Right ventricle myocardium inferior (tissue), 1 donor: ENCODE measurements at places on chromosomes 5 and 9.

DNA sequence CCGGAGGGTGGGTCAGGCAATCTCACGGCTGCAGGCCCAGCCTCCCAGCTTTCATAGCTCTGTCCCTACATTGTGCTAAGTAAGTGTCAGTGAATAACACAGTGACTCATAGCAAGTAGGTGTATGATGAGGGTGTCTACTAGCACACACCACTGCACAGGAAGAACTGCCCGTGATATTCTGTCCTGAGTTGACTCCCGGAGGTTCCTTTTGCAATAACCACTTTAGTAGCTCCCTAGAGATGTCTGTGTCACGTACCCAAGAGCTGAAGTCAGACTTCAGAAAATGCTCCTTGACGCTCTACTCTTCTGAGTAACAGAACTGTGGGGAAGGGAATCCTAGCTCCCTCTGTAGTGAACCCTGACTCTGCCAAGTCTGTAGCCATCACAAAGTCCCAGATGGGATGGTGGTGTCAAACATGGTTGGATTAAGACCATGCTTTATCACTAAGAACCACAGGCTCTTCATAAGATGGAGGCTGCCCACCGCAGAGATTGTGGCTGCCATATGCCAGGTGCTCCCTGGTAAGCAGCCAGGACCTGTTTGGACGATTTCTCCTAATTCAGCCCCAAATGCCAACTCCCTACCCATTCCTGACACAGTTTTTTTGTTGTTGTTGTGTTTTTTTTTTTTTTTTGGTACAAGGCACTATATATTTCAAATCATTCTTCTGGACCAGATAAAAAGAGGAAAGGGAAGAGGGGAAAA is 352.6 kb upstream of the PANK3 start:
- DNase-seq: no peak

- DNase-seq: peak; percentile 67
Measured at GRCh38 chr5:14118551-14119320, 24.4 kb upstream of the TRIO start.

DNA sequence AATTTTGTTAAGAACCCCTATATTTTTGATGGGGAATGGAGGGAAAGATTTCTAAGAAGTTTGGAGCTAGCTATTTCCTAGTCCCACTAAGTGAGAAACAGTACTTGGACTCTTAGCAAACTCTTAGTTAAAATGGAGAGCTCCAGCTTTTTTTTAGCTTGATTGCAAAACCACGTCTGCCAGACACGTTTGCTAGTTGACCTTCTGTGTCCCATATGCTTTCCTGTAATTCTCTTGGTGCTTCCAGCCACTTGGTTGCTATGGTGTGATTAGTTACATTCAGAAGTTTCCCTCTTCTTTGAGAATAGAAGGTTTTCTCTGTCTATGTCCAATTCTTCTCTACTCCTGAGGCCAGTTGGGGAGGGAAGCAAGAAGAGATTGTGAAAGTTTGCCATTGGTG is 417.0 kb upstream of the TLE4 start:
- no peak for DNase-seq

- DNase-seq: no peak
Measured at GRCh38 chr5:80865551-80865950, 94.6 kb upstream of the RASGRF2 start.

DNA sequence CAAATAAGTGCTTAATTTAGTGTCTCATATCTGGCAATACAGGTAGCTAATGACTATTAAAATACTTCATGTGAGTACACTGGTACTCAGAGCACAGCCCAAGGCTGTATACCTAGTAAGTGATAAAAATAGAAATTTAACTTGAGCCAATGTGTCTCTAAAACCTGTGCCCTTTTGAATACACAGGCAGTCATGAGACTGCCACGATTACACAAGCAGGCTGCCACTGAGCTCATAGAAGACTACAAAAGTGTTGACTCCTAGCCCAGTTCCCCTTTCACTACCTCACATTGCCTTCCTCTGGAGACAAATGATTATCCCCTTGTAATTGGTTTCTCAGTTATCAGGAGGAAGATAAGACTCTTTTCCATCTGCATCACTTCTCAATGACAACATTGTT is 66.3 kb upstream of the PAPPA start:
- peak; percentile 51 for DNase-seq

- DNase-seq: no peak
Measured at GRCh38 chr5:153555420-153556114, 65.1 kb downstream of the GRIA1 start.

DNA sequence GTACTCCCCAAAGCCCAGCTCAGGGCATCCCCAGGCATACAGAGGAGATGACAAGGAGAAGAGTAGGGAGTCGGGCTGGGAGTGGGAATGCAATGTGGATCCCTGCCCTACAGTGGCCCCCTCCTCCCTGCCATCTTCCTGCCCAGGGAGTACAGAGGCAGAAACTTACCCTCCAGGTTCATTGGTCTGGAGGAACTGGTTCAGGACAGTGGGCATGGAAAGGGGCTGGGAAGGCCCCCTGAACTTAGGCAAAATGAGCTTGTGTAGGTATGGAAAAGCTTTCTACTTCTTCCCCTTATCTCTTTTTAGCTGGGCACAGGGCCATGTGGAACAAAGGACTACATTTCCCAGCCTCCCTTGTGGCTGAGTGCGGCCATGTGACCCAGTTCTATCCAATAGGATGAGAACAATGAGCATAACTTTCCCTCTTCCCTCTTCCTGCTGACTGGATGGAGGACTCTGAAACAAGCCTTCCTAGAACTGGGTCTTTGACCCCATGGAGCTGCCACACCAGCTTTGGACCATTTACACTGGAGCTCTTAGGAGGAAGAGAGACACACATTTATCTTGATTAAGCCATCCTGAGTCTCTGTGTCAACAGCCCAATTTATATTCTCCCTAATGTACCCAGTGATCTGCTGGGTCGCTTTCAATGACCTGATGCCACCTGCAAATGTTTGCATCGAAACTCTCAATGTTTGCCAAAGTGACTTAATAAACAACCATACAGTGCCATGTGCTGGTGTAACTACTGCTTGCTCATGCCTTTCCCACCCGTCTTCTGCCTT is 25.0 kb upstream of the HMCN2 start:
- no peak for DNase-seq

DNA sequence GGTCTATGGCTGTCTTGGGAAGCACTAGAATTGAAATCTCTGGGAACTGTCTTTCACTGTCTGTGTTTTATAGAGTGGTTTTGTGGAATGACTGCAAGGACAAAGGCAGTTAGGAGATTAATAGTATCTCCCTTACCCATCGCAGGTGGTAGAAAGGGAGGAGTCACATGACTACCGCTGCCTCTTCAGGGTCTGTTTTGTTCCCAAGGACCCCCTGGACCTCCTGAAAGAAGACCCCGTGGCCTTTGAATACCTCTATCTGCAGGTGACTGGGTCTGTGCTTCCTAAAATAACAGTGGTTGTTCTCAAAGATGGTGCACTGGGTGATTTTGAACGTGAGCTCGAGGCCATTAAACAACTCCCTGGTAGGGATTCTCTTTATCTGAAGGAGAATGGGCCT is 22.8 kb upstream of the TRMT10B start:
- DNase-seq: no peak

DNA sequence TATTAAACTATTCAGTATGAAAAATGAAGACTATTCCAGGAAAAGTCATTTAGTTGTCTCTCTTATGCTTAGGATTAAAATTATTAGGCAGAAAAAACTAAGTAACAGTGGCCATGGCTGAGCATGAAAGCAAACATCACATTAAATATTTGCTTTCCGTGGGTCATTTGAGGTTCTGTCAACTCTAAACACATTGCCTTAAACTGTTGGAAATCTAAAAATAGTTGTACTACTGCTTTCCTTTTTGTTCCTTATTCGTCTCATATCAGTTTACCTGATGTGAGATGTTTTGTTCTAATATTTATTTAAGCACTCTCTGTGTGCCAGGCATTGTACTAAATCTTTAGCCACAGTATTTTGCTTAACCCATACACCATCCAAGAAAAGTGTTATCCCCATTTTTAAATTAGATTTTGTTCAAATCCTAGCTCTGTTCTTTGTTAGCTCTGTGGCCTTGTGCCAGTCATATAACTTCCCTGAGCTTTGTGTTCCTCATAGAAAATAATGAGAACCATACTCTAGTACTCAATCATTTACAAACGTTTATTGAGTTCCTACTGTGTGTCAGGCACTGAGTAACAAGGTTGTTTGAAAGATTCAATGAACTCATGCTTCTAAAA is 18.7 kb upstream of the ZNF608 start:
- no peak for DNase-seq

DNA sequence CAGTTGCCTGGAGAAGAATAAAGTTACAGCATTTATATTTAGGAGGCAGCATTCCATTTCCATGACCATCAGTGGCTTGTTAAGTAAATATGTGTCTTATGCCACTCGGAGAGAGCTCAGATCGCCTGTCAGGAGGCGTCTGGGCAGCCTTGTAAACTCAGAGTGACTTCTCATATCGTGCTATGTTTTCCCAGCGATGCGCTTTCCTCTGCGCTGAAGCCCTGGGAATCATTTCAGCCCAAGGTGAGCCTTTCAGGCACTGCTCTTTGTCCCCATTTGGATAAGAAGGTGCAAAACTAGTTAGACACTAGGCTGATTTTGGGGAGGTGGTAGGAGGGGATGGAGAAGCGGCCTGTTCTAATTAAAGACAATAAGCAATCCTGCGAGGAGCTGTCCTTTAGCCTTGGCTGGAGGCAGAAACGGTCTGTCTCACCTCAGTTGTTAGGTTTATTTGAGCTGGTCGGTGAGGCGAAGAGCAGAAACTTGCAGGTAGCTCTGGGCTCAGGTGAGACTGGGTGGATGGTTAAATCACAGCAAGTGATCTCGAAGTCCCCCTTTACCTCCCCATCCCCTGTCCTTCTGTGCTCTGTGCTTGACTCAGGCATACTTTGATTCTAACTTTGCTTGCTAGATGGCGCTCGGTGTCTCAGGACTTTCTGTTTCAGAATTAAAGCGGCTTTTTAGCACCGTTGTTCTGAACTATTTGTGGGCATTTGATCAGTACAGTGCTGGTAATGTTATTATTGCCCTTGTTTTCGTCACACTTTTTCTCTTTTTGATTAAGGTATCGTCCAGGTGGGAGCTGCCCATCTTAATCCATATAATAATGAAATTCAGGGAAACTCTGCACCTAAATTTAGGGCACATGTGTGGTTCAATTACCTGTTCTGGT is 24.6 kb downstream of the NR2F1 start:
- no peak for DNase-seq

GRCh38 chr5:135398160-135398854 is 724 bp downstream of the MACROH2A1 start:
- peak; percentile 70 for DNase-seq

GRCh38 chr9:112532427-112532826 is 45.8 kb downstream of the KIAA1958 start:
- no peak for DNase-seq

GRCh38 chr5:173025651-173026050 is 30.5 kb upstream of the CREBRF start:
- DNase-seq: no peak

DNA sequence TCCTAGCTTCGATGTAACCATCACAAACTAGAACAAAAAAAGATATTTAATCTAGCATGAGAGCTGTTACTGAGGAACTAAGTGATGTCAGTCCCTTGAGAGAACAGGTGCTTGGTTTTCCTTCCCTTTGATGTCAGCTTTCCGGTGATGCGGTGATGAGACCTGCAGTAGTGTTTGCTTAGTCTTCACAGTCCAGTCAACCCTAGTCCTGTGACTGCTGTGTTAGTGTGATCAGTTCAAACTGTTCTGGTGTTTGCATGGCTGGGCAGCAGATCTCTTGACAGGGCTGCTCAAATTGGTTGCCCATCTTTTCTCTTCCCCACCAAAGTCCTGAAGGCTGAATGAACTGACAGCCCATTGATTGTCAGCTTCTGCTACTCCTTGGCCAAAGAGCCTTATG is 608.6 kb upstream of the DAB2 start:
- no peak for DNase-seq

DNA sequence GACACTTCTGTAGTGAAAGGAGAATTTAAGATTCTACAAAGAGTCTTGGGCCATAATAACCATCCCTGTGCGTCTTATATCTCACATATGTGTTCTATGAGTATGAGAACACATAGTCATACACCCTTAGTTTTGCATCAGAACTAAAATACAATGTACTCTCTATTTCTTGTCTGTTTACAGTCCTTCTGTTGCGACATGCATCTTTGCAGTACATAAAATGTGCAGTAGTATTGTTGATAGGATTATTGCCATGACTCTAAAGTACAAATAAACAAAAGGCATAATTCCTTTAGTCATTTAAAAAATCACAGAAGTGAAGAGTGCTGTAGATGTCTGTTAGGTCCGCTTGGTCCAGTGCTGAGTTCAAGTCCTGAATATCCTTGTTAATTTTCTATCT is 201.9 kb downstream of the NR3C1 start:
- DNase-seq: no peak

DNA sequence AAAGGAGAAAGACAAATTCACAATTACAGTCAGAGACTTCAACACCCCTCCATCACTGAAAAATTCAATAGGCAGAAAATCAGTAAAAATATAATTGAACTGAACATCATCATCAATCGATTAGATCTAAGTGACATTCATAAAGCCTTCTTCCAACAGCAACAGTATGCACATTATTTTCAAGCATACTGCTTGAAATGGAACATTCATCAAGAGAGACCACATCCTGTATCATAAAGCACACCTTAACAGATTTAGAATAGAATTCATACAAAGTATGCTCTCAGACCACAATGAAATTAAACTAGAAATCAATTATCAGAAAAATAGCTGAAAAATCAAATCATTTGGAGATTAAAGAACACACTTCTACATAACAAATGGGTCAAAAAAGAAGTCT is 39.1 kb downstream of the ERMP1 start:
- DNase-seq: no peak
